ENCODE measurements at places on chromosomes 12 and 14.
A peak's percentile ranks its signal among the peaks of the same experiment; 100 is the strongest.

DNA sequence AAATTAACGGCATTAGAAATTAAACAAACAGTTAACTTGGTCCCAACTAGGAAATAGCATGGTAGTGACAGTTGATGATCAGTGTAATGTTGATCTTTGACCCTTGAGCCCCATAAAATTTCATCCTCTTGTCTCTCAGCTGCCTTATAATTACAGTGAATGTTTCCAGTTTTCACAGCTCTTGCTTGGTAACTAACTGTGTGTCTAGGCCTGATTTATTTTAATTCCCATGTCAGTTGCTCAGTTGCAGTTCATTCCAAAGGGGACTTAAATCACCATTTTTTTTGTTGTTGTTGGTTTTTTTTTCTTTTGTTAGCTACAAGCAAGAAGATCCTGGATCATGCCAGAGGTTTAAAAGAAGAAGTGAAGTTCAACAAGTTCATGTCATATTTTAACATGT is 1883.7 kb upstream of the FLRT2 start:
- no peak for DNase-seq

GRCh38 chr14:52077256-52077979 is 8.6 kb upstream of the NID2 start:
- no peak for DNase-seq

DNA sequence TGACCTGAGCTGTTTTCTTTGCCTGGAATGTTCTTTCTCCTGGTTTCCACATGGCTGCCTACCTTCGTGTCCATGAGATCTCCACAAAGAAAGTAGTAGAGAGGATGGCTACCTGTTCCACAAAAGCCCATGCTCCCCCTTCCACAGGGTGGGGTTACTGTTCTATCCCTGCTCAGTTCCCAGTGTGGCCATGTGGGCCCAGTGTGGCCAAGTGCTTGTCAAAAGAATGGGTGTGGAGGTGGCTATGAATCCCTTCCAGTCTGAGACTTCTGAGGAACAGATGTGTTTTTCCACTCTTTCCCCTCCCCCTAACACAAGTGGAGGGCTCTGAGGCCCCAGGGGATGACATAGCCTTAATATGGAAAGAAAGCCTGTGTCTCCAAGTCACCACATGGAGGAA is 26.2 kb upstream of the HSP90B1 start:
- DNase-seq: no peak

DNA sequence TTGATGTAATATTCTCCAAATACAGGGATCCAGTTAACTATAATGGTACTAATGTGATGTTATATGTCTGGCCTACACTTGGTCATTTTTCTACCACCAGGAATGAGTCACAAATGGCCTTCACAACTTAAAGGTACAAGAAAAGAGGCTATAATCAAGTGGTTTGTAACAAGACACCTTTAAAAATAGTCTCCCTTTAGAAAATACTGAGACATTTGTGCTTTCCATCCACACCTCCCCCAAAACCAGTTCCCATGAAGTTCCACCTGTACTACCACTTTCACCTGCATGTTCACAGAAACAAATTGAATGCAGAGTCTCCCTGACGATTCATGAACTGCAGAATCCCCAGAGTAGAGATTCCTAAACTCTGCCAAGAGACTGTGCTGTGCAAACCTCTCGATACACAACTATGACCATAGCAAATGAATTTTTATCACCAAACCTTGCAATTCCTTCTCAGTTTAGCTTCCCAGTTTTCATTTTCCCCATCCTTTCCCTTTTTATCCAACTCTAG is 6.0 kb downstream of the BTG1 start:
- no peak for DNase-seq

GRCh38 chr14:67722293-67722692 is 20.6 kb downstream of the RDH12 start:
- DNase-seq: no peak

DNA sequence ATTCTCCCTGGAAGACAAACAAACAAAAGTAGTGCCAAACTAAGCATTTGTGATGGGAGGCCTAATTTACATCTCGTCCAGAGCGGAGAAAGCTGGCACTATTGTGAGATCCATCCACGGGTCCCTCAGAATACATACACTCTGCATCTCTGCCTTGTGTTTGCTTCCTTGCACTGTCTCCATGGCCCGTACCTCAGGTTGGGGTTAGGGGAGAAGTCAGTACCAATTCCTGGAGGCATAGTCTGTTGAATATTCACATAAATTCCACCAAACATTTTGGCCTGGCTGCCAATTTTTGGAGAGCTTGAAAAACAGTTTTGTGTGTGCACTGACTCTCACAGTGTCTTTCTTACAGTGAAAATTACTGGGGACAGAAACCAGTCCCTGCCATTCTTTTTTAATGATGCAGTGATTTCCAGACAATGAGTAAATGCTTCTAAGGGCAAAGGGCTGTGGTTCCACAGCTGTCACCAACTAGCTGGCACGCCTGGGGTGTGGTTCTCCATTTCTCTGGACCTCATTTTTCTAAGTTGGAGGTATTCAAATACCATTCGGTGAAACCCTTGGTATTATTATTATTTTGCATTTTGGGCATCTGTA is 119.7 kb upstream of the HIF1A start:
- DNase-seq: no peak

GRCh38 chr14:93929657-93930056 is 2.5 kb downstream of the FAM181A start:
- no peak for DNase-seq

GRCh38 chr14:79375356-79375755 is 835.9 kb downstream of the DIO2 start:
- DNase-seq: no peak

GRCh38 chr14:50362764-50363713 is 33.6 kb downstream of the CDKL1 start:
- no peak for DNase-seq

DNA sequence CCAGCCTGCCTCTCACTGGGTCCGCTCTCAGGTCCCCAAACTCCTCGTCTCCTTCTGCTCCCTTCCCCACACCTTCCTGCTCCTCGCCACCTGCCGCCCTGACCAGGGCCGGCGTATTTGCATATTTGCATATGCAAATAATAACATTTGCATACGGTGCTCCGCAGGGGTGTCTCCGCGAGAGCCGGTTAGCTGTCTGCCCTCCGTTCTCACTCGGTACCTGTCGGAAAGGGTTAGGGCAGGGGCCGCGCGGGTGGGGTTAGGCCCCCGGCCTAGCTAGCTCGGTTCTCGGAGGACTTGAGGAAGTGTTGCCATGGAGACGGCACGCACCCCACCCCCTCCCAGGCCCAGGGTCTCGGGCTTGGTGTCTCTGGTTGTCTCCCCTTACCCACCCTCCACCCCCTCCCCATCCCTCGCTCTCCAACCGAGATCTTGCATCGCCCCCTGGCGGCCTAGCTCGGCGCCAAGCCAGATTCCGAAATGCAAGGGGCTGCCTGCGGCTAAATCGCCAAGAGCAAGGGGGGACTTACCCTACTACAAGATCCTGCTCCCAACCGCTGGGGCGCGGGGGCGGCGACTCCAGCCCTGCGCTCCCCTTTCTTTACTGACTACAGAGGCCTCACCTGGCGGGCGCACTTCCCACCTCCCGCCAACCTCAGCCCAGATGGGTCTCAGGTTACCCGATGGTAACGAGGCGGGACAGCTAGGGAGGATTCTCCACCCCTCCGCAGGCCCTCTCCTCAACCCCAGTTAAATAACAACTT is 8.1 kb downstream of the STAC3 start:
- peak; percentile 28 for DNase-seq

GRCh38 chr12:128418944-128419343 is 152.0 kb downstream of the TMEM132C start:
- DNase-seq: no peak

DNA sequence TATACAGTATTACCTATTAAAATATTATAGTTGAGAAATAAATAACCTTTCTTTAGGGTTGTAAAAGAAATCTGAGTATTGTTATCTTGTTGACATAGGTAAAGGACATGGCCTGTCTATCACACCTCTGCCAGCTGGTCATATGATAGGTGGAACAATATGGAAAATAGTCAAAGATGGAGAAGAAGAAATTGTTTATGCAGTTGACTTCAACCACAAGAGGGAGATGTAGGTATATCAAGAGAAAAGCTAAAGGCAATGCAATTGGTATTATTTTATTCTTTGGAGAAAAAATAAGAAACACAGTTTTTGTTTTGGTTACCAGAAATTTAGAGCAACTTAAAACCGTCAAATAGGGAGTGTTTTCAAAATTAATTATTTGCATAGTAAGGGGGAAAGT is 13.5 kb downstream of the CPSF2 start:
- DNase-seq: no peak

DNA sequence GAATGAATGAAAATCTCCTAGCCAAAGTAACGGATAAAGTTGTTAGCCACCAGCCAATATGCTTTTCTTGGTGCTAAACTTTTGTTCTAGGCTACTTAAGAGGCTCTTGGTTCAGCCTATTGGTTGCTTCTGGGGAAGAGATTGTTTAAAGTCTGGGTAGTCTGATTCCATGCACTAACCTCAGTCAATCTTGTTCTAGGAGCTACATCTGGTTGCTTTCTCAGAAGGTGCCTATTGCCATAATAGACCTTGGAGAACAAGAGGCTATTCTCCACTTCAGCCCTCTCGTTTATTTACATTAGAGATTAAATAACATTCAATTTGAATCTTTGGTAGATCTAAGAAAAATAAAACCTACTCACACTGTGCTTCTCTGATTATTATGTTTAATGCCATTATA is 40.8 kb upstream of the OTOGL start:
- no peak for DNase-seq

DNA sequence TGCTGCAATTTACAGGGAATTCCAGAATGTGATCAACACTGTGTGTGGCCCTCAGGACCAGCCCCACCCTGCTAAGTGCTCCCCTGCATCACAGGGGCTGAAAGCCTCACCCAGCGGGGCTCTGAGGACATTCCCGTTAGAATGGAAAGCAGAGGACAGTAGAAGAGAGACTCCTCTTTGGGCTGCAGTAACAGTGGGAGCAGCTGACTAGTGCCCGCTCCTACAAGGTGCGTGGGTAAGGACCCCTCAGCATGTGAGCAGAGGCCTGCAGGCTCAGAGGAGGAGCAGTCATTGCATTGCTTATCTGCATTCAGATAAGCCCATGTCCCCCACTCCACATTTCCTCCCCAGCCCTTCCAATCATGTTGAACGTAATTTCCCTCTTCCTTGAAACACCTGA is 120.1 kb downstream of the ITPR2 start:
- no peak for DNase-seq

DNA sequence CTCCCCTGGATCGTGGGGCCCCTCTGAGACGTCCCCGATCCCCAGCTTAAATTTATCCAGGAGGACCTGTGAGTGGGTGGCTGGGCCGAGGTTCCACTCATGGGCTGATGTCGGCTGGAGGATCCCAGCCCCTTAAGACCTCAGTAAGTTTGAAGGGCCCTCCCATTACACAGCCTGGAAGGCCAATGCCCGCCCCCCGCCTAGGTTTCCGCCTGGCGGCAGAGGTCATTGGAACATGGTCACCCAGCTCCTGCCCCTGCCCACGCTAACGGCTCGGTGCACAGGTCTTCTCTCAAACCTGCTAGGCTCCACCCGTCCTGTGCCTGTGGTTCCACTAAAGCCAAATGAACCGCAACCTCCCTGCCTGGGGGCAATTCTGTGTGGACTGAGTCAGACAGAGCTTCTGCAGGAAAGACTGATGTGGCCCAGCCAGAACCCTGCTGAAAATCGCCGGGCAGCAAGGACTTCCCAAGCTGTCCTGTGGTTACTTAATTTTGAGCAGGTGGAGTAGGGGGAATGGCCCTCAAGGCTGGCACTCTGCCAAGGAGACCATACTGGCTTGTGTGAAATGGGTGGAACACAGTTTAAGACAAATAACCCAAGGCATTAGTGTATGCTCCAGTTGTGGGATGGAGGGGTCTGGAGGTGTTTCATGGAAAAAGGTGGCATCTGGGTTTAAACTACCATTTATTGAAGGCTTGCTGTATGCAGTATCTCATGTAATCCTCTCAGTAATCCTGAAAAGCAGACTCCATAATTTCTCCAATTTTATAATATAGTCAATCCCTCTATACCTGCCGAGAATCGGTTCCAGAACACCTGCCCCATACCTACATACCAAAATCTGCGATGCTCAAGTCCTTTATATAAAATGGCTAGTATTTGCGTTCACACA is 903 bp upstream of the NT5DC3 start:
- DNase-seq: peak; percentile 93

DNA sequence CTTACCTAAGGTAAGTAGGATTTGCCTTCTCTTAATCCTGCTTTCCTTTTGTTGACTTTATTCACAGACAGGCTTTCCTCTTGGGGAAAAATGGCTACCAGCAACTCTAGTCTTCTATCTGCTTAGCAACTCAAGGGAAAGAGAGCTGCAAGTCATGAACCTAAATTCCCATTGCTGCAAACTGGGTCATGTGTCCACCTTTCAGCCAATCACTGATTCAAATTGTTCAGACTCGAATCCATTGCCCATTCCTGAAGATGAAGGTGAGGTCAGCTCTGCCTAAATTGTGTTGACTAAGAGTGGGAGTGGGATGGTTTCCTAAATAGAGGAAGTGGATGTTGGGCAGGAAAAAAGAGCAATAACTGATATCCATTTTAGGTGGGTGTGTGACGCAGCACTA is 7.7 kb downstream of the FBXW8 start:
- no peak for DNase-seq

GRCh38 chr12:48198672-48198971 is 4.5 kb downstream of the OR10AD1 start:
- DNase-seq: no peak

- DNase-seq: no peak
Observed at GRCh38 chr14:104093366-104094055, 8.0 kb downstream of the ASPG start.

DNA sequence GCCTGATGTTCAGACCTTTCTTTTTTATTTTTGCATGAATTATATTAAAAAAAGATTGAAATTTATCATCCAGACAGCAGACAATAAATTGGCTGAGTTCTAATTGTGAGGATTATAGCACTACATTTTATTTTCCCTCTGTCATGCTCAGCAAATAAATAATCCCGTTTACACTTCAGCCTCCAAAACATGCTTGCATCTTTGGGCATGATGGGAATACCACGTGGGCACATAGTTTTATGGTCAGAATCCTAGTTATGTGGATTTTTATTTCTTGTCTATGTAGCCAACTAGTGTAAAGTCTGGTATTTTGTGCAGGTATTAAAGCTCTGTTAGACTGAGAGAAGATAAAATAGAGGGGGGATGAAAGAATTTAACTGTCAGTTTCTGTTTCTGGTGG is 276.9 kb upstream of the E2F7 start:
- no peak for DNase-seq

GRCh38 chr12:104345234-104346066 is 41.9 kb downstream of the EID3 start:
- no peak for DNase-seq

DNA sequence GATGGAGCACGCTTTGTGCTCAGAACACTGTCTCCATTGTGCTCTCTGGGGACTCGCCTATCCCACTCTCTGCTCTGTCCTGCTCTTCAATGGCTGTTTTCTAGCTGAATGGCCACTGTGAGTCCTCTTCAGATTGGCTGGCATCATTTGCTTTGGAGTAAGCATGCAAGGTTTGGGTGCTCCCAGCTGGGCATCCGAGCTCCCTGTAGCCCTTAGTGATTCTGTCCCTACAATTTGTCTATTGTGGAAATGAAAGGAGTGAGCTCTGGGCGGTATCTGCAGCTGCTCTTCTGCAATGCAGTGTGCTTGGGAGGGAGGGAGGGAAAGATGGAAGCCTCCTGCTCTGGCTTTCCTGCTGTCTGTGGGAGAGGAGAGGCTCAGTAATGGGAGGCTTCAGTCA is 84.8 kb downstream of the SMOC1 start:
- no peak for DNase-seq

GRCh38 chr14:106848330-106849121 is 1322.1 kb downstream of the TMEM121 start:
- DNase-seq: no peak

Measured in T1000 (cell line).